ENCODE measurements at places on chromosomes 7 and 10. TPM values are rescaled to one million over a fixed set of nuclear protein-coding genes. Genes with fewer than 3 reads are reported as not detected.

- no peak for DNase-seq
Observed at GRCh38 chr7:34136698-34137097, 231.4 kb downstream of the BMPER start.

Gene ANKRD61
- total RNA-seq, result under 0.01 TPM

GRCh38 chr10:71632896-71633600, 86.5 kb downstream of the C10orf105 start:
- DNase-seq, result no peak

- no peak for DNase-seq
Observed at GRCh38 chr7:115491744-115492380, 538.7 kb downstream of the TFEC start.

GRCh38 chr7:47181746-47182361, 400.1 kb downstream of the TNS3 start:
- no peak for DNase-seq

Gene ZCWPW1
- total RNA-seq, result 2.0 TPM
